ENCODE measurements at places on chromosomes 12 and 14.
A peak's percentile ranks its signal among the peaks of the same experiment; 100 is the strongest.

- DNase-seq = peak; percentile 36
Measured at GRCh38 chr12:14185427-14186192, 179.9 kb upstream of the ATF7IP start.

DNA sequence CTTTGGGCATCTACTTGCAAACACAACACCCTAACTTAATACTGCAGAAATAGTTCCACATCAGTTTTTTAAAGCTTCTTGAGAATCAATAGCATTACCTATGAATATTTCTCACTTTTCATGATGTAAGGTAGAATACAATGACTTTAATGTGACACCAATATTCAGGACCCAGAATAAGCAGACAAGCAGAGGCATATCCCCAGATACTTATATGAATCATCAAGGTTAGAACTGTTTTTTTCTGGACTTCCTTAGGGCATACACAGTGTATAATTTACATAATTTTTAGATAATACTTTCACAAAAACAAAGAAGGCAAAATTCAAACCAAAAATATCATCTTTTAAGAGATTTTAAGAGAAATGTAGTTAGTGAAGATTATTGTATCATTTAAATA is 885.8 kb downstream of the FSCB start:
- DNase-seq = no peak

DNA sequence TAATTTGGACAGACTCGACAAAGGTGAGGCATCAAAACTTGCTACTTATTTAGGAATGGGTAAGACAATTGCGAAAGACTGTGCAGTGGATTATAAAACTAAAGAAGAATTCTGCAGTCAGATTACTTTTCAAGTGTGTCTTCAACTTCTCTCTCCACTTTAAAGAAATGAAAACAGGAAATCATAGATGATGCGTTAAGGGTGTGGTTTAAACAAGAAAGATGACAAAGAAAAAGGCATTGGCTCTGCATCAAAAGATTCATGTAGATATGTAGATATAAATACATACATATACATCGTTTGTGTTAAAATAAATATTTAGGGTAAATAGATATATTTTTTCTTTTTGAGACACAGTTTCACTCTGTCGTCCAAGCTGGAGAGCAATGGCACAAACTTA is 74.6 kb upstream of the PARP11 start:
- DNase-seq = no peak

DNA sequence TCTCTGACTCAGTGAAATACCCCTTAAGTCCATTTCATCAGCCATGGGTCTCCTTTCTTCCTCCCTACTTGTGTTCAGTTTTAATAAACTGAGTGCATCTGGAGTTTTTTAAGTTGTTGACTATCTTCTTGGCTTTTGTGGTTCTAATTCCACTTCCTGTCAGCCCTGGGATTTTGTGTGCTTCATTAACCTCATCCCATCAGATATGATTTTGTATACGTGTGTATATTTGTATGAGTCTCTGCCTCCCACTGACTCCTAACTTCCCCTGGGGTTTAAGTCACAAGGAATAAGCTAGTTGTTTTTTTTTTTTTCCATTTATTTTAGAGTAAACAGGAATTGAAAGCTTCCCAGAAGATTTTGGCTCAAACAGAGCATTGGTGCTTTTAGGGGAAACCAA is 62.7 kb downstream of the TTLL5 start:
- no peak for DNase-seq

DNA sequence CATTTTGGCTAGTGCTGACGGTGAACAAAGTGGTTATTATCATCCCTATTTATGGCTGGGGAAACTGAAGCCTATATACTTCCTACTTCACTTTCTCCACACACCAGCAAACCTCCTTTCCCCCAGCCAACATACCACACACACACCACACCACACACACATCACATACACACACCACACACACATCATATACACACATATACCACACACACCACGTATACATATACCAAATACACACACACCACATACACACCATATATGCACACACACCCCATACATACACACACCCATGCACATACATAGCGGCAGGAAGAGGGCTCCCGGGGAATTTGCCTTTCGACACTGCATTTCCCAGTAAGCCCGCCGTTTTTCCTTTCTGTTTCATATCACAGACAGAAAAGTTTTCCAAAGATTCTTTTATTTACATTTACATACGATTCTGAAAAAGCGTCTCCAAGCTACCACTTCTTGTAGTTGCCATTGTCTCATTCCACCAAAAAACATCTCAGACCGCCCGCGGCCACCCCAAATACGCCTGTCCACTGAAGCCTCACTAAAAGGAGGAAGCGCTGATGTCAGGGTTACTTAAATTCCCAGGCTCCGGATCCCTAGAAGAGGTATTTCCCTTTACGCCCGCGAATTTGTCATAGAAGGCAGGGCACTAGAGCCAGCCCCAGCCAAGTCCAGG is 823 bp upstream of the RAB5B start:
- DNase-seq = no peak

- DNase-seq = no peak
Measured at GRCh38 chr14:68856572-68856971, 63.7 kb upstream of the ZFP36L1 start.

DNA sequence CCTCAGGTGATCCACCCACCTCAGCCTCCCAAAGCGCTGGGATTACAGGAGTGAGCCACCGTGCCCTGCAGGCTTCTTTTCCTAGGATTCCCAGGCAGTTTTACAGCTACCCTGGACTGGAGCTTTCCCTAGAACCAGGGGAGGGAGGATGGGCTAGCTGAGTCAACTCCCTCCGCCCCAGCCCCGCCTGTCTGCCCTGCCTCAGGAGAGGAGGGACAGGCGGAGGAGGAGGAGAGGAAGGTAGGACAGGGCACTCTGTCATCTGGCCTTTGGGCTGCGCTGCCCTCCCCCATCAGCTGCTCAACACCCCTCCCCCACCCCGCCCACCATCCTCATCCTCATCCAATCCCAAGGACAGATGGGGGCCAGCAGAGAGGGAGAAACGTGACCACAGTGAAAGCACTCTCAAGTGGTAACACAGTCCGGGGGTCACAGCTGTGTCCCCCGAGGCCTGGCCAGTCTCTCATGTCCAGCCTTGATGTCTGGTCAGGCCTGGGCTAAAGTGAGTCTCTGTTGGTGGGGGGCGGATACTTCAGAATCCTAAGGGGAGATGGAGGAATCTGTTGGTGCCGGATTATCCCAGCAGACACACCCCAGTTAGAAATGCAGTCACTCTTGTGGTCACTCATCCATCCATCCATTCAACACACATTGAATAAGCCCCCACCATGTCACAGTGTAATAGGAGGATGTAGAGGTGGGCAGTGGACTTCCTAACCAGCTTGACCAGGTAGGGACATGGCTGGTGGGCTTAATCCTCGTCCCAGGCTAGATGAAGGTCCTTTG is 12.3 kb downstream of the FIGNL2 start:
- no peak for DNase-seq

DNA sequence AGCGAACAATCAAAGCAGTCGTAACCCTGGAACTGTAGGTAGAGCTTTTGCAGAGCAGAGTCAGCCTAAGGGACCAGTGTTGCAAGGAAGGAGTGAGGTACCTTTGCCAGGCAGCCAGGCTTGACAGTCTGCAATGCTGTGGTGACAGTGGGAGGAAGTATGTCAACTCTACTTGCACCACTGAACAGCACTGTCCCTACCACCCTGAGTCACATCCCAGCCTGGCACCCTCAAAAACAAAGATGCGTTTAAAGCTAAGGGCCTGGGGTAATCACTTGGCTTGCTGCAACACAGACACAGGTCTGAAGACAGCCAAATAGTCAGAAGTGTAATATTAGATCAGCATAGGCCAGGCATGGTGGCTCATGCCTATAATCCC is 141.9 kb downstream of the DPF3 start:
- no peak for DNase-seq

DNA sequence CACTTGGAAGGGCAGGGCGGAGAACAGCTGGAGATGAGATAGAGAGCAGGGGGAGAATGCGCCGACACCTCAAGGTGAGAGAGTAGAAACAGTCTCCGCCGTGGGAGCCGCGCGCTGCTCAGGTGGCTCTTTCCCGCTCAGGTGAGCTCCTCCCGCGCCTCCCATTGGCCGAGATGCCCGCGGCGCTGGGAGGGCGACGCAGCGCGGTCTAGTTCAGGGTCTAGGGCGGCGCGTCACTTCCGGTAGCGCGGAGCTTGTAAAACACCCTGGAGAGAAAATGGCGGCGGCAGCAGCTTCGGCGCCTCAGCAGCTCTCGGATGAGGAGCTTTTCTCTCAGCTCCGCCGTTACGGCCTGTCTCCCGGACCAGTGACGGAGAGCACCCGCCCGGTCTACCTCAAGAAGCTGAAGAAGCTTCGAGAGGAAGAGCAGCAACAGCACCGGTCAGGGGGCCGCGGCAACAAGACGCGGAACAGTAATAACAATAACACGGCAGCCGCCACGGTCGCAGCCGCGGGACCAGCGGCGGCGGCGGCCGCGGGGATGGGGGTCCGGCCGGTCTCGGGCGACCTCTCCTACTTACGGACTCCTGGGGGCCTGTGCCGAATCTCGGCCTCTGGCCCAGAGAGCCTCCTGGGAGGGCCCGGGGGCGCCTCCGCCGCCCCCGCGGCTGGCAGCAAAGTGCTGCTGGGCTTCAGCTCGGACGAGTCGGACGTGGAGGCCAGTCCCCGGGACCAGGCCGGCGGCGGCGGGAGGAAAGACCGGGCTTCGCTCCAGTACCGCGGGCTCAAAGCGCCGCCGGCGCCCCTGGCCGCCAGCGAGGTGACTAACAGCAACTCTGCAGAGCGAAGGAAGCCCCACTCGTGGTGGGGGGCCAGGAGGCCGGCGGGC is at the start of gene LEMD3:
Gene LEMD3 (plus strand): TSS at position 264 of the 889 bp plus-strand sequence. CDS start 14 bp downstream, at position 278.
- peak; percentile 53 for DNase-seq

DNA sequence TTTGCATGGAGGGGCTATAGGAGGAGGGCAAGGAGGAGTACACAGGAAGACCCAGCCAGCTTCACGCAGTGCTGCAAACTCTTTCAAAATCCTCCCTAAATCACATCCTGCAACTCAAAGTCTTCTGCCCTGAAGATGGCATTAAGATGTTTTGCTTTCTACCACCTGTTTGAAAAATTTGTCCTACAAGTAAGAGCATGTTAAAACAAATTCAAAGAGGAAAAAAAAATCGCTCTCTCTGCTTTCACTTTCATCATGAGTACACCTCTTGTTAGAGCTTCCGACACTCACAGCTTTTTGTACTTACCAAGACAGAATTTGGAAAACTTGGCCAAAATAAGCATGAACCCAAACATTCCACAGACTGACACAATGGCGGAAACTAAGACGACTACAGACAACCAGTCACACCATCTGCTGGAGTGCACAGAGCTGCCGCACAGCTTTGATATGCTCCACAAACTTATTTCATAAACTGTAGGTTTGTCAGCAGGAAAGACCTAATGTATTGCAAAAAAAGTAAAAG is 21.3 kb downstream of the GCH1 start:
- no peak for DNase-seq

- no peak for DNase-seq
Measured at GRCh38 chr14:68677476-68677875, 115.4 kb downstream of the ZFP36L1 start.

- DNase-seq = no peak
Measured at GRCh38 chr14:70890826-70891659, 16.2 kb upstream of the PCNX1 start.

DNA sequence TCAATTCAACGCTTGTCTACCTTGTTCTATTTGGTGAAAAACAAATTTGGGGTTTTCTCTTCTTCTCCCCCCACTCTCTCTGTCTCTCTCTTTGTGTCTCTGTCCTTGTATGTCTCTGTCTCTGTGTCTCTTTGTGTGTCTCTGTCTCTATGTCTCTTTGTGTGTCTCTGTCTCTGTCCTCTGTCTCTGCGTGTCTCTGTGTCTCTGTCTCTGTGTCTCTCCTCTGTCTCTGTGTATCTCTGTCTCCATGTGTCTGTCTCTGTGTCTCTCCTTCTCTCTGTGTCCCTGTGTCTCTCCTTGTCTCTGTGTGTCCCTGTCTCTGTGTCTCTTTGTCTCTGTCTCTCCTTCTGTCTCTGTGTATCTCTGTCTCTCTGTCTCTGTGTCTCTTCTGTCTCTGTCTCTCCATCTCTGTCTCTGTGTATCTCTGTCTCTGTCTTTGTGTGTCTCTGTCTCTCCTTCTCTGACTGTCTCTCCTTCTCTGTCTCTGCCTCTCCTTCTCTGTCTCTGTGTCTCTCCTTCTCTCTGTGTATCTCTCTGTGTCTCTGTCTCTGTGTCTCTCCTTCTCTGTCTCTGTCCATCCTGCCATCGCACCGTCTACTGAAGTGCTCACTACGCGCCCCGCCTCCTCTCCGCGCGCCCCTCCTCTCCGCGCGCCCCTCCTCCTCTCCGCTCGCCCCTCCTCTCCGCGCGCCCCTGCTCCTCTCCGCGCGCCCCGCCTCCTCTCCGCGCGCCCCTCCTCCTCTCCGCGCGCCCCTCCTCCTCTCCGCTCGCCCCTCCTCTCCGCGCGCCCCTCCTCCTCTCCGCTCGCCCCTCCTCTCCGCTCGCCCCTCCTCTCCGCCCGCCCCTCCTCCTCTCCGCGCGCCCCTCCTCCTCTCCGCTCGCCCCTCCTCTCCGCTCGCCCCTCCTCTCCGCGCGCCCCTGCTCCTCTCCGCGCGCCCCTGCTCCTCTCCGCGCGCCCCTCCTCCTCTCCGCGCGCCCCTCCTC is 12.8 kb downstream of the LRCOL1 start:
- DNase-seq = no peak

- no peak for DNase-seq
Measured at GRCh38 chr14:22850944-22851764, 14.8 kb downstream of the MMP14 start.

- no peak for DNase-seq
Measured at GRCh38 chr14:50475460-50475859, 56.9 kb downstream of the MAP4K5 start.

DNA sequence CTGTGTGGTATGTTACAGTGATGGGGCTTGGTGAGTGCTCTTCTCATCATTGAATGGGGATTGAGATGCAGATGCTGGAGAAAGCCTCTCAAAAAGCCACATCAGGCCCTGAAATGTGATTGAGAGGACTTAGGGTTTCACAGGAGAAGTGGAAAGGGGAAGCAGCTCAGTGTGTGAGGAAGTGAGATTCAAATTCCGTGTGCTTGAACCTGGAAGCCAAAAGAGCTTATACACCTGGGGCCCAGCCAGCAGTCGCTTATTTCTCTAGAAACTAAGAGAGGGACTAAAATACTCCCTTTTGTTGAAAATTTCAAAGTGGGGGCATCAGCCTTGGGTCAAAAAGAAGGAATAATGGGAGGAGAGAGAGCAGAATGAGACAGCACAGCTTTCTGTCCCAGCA is 39.1 kb upstream of the GZMB start:
- no peak for DNase-seq

DNA sequence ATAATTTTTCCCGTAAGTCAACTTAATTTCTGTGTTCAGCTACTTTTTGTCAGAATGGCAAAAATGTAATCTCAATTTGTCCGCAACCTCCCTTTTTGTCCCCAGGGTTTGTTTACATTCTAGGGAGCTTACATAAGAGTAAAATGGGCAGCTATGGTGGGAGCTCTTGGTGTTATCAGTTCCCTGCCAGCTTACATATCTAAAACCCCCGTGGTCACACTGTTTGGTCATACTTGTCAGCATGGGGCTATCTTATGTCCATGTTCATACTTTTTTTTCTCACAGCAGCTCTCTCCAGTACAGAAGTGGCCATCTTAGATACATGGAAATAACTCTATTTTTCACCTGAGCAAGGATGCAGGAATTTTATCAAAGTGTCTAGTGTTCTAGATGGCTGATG is 16.7 kb downstream of the SLCO1C1 start:
- no peak for DNase-seq
